ENCODE measurements at places on chromosomes 6 and 20. TPM values are rescaled to one million over a fixed set of nuclear protein-coding genes. Genes with fewer than 3 reads are reported as not detected.
A peak's percentile ranks its signal among the peaks of the same experiment; 100 is the strongest.

DNA sequence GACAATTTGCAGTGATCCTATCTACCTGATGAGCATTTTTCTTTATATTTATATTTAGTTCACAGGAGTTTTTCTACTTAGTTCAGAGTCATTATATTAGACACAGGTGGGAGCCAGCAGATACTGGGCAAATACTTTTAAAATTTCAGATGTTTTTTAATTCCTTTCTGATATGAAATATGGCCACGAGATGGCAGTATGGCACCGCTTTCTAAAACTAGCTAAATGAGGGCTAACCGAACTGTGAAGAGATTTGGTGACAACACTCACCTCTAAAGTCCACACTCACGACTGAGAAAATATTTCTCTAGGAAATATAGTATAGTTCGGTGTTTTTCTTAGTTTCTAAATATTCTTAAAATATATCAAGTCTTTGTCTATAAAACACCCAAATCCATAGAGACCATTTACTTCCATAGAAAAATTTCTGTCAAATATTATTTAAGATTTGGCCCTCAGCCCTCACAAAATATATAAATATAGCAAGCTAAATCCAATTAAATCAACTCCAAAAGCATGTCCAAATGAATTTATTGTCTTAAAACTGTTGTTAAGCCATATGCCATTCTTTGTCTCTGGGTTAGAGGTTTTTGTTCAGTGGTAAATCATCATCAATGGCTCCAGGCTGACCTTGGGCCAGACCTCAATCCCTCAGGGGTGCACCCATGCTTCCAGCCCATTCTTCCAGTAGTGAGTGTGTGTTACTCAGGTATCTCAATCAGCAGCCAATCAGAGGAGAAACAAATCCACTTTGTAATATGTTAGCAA is 63.6 kb downstream of the HUS1B start:
- DNase-seq, result peak; percentile 53

- DNase-seq, result peak; percentile 85
These were observed 67.0 kb downstream of the DNAAF9 start for GRCh38 chr20:3340443-3340842.

GRCh38 chr6:28867086-28867409 is 56.7 kb downstream of the TRIM27 start:
- DNase-seq, result no peak

SMLR1 gene
- not detected for total RNA-seq

GRCh38 chr6:89375427-89376267 is 23.1 kb upstream of the UBE2J1 start:
- peak; percentile 83 for DNase-seq

SCUBE3 gene
- 0.33 TPM for total RNA-seq

VWA7 gene
- total RNA-seq, result 6.3 TPM

- DNase-seq, result peak; percentile 82
These were observed 351.0 kb downstream of the BCKDHB start for GRCh38 chr6:80457439-80457933.

DNA sequence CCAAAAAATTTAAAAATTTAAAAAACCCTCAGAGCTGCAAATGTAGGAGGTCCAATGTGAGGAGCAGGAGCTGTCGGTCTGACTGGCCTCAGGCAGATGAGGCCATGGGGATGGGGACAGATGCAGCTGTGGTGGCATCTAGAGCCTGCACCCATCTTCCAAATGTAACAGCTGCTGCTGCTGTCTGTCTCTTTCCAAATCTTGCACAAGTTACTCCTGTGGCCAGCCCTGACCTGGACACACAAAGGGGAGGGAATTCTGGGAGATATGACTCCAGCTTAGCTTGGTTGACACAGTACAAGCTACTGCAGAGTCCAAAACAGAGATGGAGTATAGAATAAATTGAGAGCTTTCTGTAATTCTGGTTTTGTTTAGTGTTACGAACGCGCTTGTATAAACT is 115.2 kb downstream of the PRND start:
- DNase-seq, result no peak

ARHGAP18 gene
- 30.6 TPM for total RNA-seq

PEDS1 gene
- total RNA-seq, result 9.1 TPM

DNA sequence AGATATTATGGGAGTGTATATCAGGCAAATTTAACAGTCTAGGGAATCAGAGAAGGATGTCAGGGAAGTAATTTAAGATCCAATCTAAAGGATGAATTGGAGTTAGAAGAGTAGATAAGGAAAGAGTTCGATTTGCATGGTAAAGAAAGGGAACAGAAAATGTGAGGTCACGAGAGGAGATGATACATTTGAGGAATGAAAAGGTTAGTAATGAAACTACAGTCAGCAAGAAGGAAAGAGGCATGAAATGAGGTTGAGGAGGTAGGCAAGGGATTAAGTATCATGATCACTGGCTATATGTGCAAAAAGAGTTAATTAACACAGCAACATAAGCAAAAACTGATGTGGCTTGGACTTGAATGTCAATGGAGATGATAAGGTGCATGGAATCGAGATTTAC is 22.4 kb downstream of the ZNF318 start:
- DNase-seq, result no peak

BEND3 gene
- total RNA-seq, result 4.0 TPM

BPIFB2 gene
- not detected for total RNA-seq

- no peak for DNase-seq
These were observed 1.5 kb downstream of the NOL4L start for GRCh38 chr20:32583581-32584070.

NRN1 gene
- total RNA-seq, result 4.4 TPM

- DNase-seq, result no peak
These were observed 136.7 kb upstream of the CNR1 start for GRCh38 chr6:88302769-88303225.

OR2B6 gene
- total RNA-seq, result not detected

RAD21L1 gene
- total RNA-seq, result not detected

HLA-G gene
- total RNA-seq, result not detected

- no peak for DNase-seq
These were observed 66.8 kb downstream of the SCAND1 start for GRCh38 chr20:35887393-35888064.

- no peak for DNase-seq
These were observed 98.9 kb downstream of the IRF4 start for GRCh38 chr6:490251-491037.

CGA gene
- not detected for total RNA-seq

MOXD1 gene
- 0.66 TPM for total RNA-seq

MCCD1 gene
- total RNA-seq, result not detected

DNA sequence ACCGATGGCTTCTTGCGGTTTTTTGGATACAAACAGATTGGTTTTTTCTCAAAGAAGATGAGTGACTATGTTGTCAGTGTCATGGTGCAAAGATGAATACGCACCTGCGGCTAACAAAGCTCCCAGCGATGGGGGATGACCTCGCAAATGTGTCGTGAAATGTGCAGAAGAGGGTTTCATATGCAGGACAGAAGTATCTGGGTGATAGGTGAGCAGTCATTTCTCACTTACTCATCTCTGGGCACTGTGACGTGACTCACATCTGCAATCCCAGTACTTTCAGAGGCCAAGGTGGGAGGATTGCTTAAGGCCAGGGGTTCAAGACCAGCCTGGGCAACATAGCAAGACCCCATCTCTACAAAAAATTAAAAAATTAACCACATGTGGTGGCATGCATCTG is 216.3 kb downstream of the ERMARD start:
- no peak for DNase-seq

DNA sequence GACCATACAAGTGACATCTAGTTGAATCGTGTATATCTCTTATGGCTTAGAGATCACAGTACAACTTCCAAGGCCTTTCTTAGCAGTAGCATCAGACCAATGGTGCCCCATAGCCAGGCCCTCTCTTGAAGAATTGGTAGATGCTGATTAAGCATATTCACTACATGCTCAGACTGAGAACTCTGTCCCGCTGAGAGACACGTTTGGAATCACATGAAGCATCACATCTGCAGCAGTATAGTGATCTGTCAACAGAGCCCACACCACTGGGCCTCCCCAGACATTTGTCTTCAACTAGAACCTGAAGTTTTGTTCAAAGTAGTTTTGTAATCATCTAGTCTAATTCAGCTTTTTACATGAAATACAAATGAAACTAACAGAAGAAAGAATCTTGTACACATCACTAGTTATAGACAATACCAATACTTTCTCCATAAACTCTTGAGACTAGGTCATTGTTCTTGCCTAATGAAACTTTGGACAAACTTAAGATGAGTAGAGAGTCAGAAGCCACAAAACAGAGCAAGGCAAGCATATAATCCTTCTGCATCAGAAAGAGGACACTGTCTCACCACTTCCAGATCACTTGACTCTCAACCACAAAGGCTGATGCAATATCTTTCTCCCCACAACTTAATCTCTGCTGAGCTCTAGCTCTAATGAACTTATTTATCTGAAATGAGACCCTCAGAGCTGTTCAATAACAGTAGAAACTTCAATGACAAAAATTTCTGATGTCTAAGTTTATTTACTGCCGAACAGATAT is 182.7 kb downstream of the TBX18 start:
- DNase-seq, result no peak

DNA sequence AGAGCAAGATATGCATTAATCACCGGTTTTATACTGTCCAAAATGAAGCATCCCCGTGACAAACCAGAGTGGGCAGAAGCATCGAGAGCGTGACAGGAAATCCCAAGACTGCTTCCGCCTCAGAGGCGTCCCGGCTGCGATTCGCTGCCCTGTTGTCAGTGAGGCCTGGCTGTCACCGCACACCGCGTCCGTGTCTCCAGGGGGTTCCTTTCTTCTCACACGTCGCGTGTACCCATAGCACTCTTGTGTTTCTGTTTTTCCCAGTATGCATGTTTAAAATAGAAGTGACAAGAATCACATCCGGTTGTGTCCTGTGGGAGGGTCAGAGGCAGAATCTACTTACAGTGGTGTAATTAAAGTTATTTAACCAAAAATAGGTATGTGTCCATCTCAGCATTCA is 8.3 kb upstream of the ADRM1 start:
- DNase-seq, result no peak

GRCh38 chr6:77620278-77620882 is 32.5 kb upstream of the MEI4 start:
- peak; percentile 14 for DNase-seq

DNA sequence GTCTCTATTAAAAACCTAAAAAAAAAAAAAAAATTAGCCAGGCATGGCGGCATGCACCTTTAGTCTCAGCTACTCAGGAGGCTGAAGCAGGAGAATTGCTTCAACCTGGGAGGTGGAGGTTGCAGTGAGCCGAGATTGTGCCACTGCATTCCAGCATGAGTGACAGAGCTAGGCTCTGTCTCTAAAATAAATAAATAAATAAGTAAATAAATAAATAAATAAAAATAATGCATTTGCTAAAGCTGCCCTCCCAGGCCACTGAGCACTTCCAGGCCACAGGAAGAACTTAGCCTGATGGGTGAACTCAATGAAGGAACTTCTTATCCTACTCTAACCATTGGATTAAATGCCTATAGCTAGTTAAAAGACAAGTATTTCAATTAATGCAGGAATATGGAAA is 104.9 kb downstream of the SYNDIG1 start:
- DNase-seq, result no peak

GRCh38 chr6:151289399-151290007 is 49.7 kb downstream of the AKAP12 start:
- DNase-seq, result no peak

DNA sequence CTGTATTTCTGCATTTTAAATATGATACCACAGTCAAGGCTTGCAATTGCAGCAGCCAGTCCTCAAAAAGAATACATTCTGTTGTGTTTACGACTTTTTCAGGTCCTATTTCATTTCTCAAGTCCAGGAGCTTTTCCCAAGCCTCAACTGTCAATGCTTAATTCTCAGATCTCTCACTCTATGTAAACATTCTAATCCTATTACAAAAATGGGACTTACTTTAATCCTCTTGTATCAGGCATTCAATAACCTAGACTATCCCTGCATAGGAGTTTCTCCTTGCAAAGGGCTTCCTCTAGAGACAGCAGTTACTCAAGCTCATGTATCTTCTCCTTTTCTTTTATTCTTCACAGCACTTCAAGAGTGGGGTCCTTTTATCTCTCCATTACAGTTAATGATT is 1293.0 kb downstream of the GRIK2 start:
- no peak for DNase-seq

TTK gene
- not detected for total RNA-seq

DNA sequence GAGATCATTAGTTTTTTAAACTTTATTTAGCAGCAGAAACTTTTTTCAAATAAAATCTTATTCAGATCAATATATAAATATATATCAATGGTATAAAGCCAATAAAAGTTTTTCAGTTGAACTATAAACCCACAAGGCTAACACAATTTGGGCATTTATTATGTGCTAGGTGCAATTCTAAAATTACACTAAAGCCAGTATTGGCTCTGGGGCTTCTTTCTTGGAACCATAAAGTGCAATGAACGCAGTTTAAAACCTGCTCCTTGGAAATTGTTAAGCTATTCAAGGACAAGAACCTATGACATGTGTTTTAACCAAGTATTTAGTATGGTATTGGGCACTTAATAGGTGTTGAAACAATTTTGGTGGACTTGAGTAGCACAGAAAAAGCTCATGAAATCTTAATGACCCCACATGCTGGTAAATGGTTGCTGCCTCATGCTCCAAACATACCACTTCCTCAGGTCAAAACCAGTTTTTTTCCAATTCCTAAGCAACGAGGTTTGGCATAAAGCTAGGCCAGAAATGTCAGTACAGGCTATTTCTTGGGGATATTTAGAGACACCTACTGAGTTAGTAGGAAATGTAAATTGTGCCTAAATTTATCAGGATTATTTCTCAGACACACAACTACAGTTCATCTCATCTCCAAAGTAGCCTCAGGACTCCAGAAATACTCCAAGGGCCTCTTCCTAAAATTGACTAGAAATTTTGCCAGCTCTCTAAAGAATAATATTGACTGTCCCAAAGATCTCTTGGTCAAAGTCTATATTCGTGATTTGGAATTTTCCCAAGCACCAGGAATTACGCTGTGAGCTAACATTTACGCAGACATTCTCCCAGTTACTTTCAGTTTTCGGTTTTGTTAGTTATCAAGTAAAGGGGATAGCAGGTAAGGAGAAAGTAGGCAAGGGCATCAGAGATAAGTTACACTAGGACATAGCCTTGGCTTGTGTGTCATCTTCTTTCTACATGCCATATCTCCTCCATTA is 90.9 kb upstream of the LGSN start:
- DNase-seq, result peak; percentile 22

SLC4A11 gene
- total RNA-seq, result not detected

DNA sequence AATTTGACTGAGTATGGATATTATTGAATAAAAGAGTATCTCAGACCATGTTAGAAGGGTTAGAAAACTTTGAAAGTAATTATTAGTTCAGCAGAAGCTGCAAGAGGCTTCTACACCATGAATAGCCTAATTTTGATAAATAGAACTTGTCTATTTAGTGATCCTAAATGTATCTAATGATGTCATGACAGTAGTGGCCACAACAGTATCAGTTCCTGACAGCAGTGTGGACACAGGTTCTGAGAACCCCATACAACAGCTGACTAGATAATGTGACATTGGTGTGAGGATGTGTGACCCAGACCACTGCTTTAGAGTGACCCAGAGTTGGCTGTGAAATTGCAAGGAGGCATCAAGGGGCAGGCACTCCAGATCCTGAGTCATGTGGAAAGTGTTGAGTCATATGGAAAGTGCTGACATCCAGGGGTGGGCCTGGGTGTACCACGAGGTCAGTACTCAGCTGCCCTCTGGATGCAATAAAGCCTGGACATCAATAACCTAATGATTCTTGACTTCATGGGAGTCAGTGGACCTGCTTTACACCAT is 754.7 kb downstream of the DHX35 start:
- no peak for DNase-seq

GRCh38 chr20:53635221-53635620 is 41.6 kb upstream of the ZNF217 start:
- no peak for DNase-seq

All from body of pancreas (tissue), 4 donors.